ENCODE measurements at places on chromosomes 4 and X.

GRCh38 chr4:123699880-123700771 lies 303.5 kb downstream of the SPRY1 start:
- no peak for DNase-seq

DNA sequence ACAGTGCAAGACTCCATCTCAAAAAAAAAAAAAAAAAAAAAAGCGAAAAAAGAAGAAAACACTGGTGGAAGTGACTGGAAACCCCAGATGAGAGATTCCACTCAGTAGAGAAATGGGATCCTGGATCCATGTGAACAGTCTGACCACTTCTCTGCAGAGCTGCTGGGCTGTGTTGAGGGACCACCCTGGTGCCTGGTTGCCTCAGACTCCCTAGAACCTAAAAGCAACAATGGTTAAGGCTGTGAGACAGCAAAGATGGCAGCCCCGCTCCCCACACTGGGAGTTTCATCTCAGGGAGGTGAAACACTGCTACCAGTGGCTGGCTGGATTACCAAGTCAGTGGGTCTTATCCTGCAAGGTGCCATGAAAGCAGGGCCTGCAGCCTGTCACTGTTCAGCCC lies 152.8 kb upstream of the ARSJ start:
- DNase-seq, result no peak

DNA sequence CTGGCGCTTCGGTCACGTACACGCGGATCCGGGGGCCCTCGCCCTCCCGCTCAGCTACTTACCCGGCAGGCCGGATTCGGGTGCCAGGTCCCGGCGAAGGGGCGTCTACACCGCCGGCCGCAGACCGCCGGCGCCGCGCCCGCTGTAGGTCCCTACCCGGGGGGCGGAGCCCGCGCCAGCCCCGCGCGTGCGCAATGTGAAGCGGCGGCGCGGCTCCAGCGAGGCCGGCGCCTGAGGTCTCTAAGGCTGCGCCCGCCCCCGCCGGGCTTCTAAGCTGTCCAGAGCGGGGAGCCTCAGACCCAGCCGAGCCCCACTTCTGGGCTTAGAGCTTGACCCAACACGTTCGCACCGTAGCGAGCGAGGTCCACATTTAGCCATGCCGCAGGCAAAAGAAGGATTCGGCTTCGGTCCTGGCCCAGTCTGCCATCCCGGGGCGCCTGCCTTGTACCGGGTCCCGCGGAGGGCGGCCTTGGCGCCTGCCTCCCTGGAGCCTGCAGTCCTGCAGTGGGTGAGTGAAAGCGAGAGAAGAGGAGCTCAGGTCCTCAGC lies at the start of gene ZNF518B:
Gene ZNF518B (minus strand): TSS at position 172 of the 547 bp plus-strand sequence. CDS start 11,098 bp downstream, outside the sequence.
- DNase-seq, result peak; percentile 56

DNA sequence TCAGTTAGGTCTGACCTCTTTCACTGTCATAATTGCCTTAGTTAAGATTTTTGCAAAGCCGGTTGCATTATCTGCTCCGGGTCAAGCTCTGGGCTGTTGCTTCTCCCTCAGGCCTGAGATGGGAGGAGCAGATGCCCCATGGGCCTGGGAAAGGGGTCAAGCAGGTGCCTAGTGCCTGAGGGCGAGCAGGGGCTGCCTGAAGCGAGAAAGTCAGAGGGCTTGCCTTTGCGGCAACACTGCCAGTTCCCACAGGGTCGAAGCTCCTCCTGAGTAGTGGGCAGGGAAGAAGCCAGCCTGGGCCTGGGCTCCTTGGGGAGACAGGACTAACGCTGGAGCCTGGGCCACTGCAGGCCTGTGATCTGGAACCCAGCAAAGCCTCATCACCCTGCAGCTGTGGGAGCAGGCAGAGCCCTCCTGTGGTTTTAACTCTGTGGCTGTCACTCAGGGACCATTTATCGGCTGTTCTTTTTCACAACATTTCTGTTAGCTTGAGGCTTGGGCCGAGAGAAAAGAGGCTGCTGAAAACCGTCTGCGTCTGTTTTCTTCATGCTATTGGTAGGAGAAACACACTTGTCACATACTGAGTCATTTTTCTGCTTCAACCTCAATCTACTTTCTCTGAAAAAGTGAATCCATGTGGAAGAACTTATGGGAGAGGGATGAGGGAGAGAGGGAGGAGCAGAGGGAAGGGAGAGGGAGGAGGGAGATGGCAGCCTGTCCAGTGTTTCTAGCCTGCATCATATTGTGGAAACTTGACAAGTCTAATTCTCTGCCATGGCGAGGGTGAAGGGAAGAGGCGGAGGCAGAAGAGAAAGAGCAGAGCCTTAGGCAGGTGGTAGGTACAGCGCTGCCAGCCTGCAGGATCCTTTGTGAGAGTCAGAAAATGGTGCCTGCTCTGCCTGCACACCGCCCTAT lies 68.4 kb downstream of the RHOH start:
- no peak for DNase-seq

DNA sequence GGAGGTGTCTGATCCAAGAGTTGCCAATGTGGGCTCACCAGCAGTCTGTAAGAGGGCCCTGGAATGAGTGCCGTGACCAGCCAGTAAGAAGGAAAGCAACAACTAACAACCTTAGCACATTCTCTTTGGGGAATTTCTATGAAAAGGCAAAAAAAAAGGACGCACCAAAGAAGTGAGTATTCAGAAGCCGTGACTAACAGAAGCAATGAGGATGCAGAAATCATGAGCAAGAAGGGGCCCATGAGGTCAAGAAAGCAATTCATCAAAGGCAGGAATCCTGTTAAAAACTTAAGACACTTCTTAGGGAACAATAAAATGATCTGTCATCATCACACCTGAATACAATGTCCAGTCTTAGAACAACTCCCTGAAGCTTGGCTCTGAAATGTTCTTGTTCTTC lies 260.5 kb downstream of the RAPGEF2 start:
- no peak for DNase-seq

- no peak for DNase-seq
Observed at GRCh38 chr4:186910385-186910784, 186.7 kb upstream of the FAT1 start.

- DNase-seq, result no peak
Observed at GRCh38 chrX:12225107-12225506, 86.8 kb downstream of the FRMPD4 start.

GRCh38 chrX:142923201-142923600 lies 102.5 kb upstream of the SPANXN4 start:
- DNase-seq, result no peak

DNA sequence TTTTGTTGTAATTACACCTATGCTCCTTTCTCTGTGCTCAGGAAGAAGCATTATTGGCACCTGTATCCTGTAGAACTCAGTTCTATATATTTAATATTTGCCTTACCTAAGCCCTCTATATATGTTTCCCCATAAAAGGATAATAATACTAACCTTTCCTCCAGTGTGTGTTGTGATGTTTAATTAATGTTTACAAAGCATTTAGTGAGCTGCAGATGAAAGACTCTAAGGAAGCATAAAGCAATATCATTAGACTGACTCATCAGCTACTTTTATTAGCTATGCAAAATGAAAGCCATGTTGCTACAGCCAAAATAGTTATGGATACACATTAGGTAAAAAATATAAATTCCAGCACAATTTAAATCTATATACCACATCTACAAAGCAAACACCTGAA lies 93.6 kb upstream of the PTPN13 start:
- DNase-seq, result no peak

DNA sequence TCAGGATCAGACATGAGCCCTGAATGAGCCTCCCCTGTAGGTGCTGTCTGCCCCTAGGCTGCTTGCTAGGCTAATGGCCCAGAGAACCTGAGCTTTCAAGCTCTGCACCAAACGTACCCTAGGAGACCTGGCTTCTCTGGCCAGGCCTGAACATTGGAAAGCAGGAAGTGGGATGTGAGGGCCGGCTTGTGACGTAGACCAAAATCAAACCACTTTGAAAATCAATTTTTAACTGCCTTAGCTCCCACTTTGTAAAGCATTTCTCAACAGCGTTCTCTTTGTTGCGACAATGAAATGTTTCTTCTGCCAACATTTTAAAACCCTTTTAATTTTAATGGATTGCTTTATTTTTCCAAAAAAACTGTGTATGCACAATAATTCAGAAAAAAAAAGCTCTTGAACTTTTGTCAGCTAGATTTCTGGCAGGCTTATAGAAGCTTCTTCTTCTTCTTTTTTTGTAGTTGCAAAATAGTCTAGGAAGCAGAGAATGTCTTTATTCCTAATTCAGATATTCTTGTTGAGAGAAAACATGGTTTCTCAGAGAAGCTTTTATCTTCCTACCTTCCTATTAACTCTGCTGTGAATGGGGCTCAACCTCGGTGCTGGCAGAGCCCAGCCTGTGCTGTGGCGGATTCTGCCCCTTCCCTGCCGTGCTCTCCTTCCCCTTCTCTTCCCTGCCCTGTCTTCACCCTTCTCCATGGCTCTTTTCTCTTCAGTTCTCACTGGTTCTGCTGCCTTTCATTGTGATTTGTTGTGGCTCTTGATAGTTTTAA lies 145.2 kb upstream of the SFRP2 start:
- DNase-seq, result no peak

DNA sequence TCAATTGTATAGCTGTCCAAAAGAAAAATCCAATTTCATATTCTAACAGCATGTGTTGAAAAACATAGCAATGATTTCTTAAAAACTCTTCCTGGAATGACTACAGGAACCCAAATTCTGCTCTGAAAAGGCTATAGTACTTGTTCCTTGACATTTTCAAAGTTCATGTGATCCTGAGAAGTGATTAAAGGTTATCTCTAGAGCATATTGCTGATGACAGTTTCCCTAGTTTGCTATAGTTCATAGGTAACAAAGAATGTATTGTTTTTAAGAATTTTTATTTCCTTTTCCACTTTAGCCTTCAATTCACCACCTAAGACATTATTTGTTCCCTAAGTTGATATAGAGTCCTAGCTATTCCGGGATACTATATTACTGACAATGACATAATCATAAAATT lies 1614.6 kb downstream of the PCDH7 start:
- DNase-seq, result no peak

DNA sequence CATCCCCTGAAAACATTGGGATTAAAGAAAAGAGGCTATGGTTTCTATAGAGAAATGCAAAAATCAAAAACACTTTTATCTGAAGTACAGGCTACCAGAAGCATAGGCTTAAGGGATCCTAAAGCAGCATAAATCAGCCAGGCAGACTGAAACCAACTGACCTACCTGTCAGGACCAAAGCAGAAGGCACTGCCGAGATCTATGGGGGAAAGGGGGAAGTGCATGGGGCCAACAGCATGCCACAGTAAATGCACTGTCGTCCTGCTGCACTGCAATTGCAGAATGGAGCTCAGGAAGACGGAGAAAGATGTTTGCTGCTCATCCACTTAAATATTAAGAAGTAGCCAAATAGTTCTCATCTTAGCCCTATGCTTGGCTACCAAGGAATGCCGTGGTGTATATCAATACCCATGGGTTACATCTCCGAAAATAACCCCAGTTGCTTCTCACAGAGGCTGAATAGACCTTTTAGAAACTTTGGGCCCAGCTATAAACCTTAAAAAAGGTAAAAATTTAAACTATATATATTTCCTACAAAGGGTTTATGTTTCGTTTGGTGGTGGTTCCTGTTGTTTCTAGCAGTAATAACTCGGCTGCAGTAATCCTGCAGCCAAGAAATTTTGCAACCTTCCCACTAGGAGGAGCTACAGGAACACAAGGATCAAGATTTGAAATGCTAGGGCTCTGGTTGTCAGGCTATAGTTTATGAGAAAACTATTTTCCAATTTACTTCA lies 312.2 kb upstream of the DIAPH2 start:
- peak; percentile 20 for DNase-seq

DNA sequence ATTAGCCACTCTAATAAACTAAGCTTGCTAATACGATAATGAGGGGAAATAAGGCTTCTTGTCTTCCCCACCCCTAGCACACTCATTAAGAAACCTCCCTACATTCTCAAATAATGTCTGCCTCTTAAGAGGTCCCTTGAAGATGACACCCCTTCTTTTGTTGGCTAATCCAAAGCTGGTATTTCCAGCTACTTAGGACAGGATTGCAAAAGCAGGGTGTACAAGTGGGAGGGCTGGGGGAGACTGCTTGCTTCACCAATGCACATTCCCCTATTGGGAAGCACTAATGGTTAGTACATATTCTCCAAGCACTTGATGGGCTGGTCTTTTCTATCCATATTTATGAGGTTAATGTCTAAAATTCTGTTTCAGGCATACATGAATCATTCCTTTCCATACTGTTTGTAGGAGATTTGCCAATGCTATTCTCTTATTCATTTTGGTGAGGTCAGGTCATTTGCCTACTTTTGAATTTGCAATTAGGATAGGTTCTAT lies 16.8 kb upstream of the TIMM8A start:
- DNase-seq, result no peak

DNA sequence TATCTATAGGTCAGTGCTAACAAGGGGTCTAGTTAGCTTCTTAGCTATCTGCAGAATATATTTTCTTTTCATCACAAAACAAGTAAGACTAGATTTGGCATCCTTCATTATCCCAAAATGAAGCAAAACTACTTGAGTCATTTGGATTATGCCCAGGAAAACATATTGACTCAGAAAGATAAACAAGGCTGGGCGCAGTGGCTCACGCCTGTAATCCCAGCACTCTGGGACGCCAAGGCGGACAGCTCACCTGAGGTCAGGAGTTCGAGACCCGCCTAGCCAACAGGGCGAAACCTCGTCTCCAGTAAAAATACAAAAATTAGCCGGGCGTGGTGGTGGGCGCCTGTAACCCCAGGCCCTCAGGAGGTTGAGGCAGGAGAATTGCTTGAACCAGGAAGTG lies 18.0 kb upstream of the MND1 start:
- no peak for DNase-seq

DNA sequence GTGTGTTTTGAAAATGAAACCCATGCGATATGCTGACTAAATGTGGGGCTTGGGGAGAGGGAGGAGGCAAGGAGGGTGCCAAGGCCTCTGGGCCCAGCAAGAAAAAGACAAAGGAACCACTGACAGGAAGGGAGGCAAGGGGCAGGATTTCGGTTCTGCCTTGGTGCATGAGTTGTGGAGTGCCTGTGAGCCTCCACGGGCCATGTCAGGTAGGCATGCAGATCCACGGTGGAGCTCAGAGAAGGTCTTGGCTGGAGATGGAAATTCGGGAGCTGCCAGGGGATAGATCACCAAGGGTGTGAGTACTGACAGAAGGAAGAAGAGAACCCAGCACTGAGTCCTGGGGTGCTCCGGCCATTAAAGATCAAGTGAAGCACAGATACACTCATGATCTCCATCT lies 4.1 kb downstream of the EVC2 start:
- DNase-seq, result no peak

GRCh38 chrX:103404231-103405008 lies 28.1 kb downstream of the BEX3 start:
- peak; percentile 91 for DNase-seq

- no peak for DNase-seq
Observed at GRCh38 chrX:119147486-119147885, 19.9 kb upstream of the KIAA1210 start.

- DNase-seq, result no peak
Observed at GRCh38 chr4:189498457-189498856, 442.2 kb upstream of the FRG1 start.

GRCh38 chrX:20181598-20182329 lies 40.1 kb upstream of the EIF1AX start:
- no peak for DNase-seq
